ENCODE measurements at places on chromosomes 3 and 15. TPM values are rescaled to one million over a fixed set of nuclear protein-coding genes. Genes with fewer than 3 reads are reported as not detected.
A peak's percentile ranks its signal among the peaks of the same experiment; 100 is the strongest.

GRCh38 chr3:18201315-18201714 lies 223.8 kb downstream of the SATB1 start:
- DNase-seq, result no peak

GRCh38 chr15:38782156-38782555 lies 217.5 kb upstream of the RASGRP1 start:
- DNase-seq, result no peak

GRCh38 chr3:179288845-179289244 lies 34.0 kb upstream of the ZNF639 start:
- no peak for DNase-seq

Gene LMOD3
- total RNA-seq, result 63.8 TPM

GRCh38 chr3:139052802-139053600 lies 8.3 kb upstream of the PRR23C start:
- DNase-seq, result no peak

DNA sequence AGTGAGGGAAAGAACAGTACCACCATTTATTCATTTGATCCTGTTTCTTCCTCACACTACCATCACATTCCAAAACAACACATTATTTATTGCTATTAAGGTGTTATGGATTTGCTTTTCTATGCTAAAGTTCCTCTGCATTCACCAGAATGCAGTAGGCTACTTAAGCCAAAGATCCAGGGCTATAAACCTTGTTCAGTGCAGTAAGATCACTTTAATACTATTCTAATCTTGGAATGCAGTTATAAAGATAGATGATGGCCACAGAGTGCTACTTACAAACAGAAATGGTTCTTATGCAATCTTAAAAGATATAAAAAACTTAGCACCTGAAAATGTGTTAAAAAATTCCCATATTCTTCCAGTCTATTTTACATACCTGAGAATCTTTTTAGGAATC lies 107.5 kb upstream of the TSPAN3 start:
- DNase-seq, result no peak

DNA sequence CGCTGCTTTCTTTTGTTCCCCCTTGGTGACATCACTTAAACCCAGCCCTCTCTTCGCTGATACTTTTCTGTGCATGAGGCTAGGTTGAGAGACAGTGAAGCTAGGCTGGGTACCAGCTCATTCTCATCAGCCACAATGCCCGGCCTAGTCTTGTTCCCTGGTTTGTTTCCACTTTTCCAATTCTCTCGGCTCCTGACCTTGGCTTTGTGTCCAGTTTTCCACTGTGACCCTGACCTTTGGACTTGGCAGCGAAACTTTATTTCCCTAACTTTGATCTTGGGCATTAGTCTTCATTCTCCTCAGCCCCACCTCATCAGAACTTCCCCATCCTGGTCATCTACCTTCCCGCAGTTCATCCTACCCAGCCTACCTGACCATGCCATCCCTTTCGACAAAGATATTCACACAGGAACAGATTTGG lies 908 bp upstream of the ADPGK start:
- peak; percentile 44 for DNase-seq

Gene MEGF11
- not detected for total RNA-seq

DNA sequence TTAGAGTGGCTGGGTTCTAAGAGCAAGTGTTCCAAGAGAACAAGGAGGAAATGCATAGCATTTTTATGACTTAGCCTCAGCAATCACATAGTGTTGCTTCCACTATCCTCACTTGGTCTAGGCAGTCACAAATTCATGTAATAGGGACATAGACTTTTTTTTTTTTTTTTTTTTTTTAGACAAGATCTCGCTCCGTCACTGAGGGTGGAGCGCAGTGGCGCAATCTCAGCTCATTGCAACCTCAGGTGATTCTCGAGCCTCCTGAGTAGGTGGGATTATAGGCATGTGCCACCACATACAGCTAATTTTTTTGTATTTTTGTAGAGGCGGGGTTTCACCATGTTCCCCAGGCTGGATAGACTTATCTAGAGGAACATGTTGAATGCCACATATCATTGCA lies 4.7 kb upstream of the GNB4 start:
- no peak for DNase-seq

DNA sequence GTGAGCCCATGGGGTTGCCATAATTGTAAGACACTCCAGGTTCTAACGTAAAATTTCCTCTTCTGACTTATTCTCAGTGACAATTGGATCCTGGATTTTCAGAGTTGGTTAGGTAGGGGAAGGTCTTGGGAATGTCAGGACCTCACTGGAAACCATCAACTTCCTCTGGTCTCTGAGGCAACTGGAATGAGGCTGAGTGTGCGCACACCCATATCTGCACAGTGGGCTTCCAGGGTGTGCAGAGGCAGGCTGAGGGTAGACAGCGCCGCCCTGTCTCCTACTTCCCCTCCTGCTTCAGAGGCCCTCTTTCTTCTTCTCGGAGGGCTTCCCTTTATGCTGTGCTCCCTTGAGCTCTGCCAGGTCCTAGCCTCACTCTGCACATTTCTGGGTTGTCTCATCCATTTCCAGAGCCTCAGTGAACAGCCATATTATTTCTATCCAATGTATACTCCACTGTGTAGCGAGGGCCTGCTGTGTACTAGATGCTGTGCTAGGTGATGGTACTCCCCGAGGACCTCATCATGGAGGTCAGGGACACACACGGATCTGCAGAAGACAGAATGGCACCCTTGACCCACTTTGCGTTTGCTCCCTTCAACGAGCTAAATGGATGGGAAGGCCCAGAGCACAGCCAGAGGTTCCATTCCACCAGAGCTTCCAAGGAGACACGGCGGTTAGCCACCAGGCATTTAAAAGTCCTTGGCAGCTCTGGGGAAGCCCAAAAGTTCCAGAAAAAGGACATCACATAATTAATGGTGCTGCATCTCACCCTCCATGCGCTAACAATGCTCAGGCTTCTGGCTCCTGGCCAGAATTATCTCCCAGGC lies 18.3 kb downstream of the ACAA1 start:
- DNase-seq, result no peak

Gene SAMMSON
- total RNA-seq, result not detected

GRCh38 chr3:126490619-126491018 lies 14.9 kb upstream of the ZXDC start:
- no peak for DNase-seq

Measured in right cardiac atrium (tissue), 5 donors.